ENCODE measurements at places on chromosomes 3 and 15.

- DNase-seq = peak; percentile 79
Observed at GRCh38 chr3:141875893-141876380, 506 bp upstream of the ATP1B3 start.

- DNase-seq = no peak
Observed at GRCh38 chr3:72193771-72194430, 409.0 kb upstream of the PROK2 start.

- no peak for DNase-seq
Observed at GRCh38 chr3:161222662-161223061, 1.6 kb downstream of the NMD3 start.

DNA sequence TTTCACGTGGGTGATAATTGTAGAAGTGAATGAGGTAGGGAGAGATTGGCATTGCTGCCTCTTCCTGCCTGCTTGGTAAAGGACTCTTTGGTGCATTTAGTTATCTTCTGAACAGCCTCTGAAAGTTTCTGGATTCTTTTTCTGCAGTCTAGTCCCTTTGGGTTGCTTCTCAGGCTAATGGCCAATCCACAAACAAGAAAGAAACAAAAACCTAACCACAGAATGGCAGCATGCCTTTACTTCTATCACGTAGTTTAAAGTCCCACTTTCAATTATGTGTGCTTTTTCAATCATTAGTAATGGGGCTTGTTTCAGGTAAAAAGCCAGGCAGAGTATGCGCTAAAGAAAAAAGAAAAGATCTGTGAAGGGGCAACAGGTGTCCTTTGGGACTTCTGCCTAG, 7.4 kb downstream of the FGF12 start:
- no peak for DNase-seq

- no peak for DNase-seq
Observed at GRCh38 chr15:34837246-34838016, 42.1 kb upstream of the ACTC1 start.

DNA sequence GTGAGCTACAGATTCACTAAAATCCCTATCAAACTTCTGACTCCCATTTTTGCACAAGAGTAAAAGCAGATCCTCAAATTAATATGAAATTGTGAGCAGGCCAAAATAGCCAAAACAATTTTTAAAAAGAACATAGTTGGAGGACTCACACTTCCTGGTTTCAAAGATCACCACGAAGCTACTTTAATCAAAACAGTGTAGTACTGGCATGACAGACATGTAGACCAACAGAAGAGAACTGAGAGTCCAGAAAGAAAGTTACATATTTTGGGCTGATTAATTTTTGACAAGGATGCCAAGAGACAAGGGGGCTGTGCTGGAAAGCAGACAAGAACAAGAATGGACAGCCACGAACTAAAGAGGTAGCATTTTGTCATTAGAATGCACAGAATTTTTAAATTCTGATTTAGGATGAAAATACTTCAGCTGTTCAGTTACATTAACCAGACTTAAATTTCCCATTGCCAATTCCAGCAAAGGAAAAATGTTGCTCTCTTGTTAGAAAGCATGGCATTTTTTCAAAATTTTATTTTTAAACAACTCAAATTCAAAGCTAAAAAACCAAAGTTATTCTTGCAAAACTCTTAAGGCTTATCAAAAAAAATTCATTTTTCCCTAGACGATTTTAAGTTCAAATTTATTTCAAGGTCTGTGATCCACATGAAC, 14.0 kb downstream of the RYK start:
- no peak for DNase-seq

- DNase-seq = no peak
Observed at GRCh38 chr15:82870727-82871320, 61.4 kb downstream of the WHAMM start.

DNA sequence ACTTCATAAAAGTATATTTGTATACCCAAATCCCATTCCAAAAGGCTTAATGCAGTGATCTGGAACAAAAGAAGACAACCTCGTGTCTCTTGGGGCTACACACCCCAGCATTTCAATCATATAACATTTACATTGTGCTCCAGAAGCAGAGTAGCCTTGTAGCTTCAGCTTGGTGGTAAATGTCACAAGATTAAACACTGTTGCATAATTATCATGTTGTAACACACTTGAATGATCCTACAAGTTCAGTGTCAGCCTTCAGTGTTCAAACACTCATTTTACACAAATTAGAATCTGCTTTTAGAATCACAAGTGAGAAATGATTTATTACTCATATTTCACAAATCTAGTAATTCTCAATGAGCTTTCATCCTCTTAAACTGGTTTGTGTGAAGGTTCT, 122.6 kb downstream of the CNTN3 start:
- DNase-seq = no peak

- DNase-seq = no peak
Observed at GRCh38 chr15:30033763-30034162, 49.0 kb upstream of the GOLGA8J start.

GRCh38 chr3:46660003-46660402, 33.5 kb downstream of the ALS2CL start:
- DNase-seq = no peak

GRCh38 chr3:185658504-185658912, 72.4 kb downstream of the SENP2 start:
- DNase-seq = no peak

GRCh38 chr3:177835008-177835407, 637.7 kb upstream of the TBL1XR1 start:
- no peak for DNase-seq

DNA sequence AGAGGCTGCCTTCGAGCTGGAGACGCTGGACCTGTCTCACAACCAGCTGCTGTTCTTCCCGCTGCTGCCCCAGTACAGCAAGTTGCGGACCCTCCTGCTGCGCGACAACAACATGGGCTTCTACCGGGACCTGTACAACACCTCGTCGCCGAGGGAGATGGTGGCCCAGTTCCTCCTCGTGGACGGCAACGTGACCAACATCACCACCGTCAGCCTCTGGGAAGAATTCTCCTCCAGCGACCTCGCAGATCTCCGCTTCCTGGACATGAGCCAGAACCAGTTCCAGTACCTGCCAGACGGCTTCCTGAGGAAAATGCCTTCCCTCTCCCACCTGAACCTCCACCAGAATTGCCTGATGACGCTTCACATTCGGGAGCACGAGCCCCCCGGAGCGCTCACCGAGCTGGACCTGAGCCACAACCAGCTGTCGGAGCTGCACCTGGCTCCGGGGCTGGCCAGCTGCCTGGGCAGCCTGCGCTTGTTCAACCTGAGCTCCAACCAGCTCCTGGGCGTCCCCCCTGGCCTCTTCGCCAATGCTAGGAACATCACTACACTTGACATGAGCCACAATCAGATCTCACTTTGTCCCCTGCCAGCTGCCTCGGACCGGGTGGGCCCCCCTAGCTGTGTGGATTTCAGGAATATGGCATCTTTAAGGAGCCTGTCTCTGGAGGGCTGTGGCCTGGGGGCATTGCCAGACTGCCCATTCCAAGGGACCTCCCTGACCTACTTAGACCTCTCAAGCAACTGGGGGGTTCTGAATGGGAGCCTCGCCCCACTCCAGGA, 21.1 kb downstream of the NRROS start:
- no peak for DNase-seq

DNA sequence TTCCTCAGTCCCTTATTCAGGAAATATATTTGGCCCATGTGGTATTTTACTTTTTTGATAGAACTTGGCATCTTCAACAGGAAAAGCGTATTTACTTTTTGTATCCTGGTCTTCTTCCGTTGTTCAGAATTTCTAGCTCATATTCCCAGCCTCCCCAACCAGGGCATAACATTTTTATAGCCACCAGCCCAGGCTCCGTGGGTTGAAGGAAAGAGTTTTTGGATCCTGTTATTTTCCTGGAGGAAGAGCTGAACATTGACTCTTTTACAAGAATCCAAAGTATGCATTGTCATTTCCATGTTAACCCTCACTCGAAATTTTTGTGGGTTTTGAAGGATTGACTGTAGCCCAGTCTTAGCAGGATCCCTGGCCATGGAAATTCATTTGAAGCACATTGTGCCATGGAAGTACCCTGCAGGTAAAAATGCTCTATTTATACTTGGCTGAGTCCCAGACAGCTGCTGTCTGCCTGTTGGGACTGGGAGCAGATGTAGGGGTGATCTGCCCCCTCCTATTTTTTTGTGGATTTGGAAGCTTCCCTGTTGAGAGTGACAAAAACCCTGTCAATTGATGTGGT, 98.8 kb downstream of the AKAP13 start:
- DNase-seq = no peak

DNA sequence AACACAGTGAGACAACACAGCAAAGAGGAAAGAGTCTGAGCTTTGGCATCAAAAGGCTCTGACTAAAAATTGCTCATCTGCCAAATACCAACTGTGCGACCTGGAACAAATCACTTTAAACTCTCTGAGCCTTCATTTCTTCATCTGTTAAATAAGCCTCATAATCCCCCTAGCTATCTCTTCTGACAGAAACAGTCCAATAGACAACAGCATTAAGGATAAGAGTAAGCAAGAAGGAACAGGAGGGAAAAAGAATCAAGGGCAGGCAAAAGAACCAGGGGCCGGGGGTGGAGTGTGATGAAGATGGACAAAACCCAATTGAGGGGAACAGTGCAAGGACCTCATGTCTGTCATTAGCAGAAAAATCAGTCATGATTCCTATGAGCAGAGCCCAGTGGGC, 79.4 kb upstream of the SETMAR start:
- no peak for DNase-seq

DNA sequence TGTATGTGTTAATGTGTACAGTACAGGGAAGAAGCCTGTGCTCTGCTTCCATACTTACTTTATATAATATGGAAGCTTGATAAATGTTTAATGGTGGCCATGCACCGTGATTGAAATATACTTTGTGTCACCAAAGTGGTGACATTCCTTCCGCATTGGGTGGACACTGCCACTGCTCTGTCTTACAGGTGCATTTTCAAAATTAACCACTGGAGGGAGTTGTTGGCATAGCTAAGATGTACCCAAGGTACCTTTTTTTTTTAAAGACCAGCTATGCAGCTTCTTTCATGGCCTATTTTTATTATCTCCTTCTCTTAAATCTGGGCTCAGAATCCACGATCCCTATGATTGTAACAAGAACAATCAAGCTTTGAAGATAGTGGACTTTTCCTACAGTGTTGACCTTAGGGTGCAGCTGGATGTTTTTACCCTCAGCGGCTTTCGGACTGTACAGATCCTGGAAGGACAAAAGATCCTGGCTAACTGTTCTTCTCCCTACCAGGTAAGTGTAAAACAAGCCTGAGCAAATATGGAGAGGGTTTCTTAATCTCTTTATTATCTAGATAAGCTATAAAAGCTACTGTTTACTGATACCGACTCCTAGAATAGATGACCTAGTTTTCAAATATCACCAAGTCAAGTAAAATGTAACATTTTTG, 21.6 kb upstream of the PAK6 start:
- DNase-seq = no peak

DNA sequence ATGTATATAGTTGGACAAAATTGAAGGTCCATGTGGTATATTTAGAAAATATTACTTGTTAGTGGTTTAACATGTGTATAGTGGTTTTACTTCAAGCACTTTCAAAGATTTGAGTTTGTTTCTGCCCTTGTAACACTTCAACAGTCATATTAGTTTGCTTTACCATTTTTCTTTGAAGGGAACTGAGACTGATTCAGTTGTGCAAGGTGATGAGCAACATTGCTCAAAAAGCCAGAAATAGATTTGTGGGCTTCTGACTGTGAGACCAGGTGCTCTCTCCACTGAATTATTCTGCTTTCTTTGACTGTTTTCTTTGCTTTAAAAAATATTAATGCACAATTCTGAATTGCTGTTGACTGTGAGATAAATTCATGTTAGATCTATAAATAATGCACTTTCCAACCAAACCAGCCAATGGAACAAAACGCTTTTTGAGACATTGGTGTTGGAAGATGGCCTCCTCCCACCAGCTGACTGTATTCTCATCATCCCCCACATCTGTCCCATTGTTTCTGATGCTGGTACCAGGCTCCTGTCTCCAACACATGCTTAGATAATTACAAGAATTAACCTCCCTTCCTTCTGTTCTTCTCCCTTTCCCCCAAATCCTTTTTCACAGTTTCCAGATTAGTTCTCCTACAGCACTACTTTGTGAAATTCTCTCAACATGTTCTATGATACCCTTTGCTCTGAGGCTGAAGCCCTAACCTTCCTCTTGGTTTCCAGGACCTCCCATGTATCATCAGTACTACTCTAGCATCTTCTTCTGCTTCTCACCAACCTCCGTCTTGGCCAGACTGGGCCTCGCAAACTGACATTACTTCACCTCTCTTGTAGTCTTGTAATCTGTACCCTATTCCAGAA, 27.9 kb downstream of the PLCL2 start:
- no peak for DNase-seq

GRCh38 chr3:156682501-156682900, 8.1 kb downstream of the TIPARP start:
- no peak for DNase-seq

DNA sequence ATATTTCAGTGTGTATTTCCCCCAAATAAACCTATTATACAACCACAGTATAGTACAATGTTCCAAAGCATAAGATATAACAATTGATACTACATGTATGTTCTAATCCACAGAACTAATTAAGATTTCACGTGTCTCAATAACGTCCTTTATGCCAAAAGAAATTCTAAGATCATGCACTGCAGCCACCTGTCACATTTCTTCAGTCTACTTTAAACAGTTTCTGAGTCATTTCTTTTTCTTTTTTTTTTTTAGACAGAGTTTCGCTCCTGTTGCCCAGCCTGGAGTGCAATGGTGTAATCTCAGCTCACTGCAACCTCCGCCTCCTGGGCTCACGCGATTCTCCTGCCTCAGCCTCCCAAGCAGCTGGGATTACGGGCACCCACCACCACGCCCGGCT, 190.2 kb downstream of the STAG1 start:
- no peak for DNase-seq

GRCh38 chr3:110341047-110341446, 730.6 kb upstream of the NECTIN3 start:
- DNase-seq = no peak

- no peak for DNase-seq
Observed at GRCh38 chr3:56747150-56747549, 54.6 kb downstream of the ARHGEF3 start.

Measured in activated naive CD4-positive, alpha-beta T cell treated with anti-CD3 and anti-CD28 coated beads, Interleukin-2, amount 50 U/mL, for 16 hours (primary cell).